ENCODE measurements at places on chromosomes 13 and 19.

- DNase-seq: no peak
Measured at GRCh38 chr13:35818633-35819067, 312.5 kb downstream of the DCLK1 start.

- no peak for DNase-seq
Measured at GRCh38 chr13:77737583-77738200, 40.2 kb downstream of the SLAIN1 start.

DNA sequence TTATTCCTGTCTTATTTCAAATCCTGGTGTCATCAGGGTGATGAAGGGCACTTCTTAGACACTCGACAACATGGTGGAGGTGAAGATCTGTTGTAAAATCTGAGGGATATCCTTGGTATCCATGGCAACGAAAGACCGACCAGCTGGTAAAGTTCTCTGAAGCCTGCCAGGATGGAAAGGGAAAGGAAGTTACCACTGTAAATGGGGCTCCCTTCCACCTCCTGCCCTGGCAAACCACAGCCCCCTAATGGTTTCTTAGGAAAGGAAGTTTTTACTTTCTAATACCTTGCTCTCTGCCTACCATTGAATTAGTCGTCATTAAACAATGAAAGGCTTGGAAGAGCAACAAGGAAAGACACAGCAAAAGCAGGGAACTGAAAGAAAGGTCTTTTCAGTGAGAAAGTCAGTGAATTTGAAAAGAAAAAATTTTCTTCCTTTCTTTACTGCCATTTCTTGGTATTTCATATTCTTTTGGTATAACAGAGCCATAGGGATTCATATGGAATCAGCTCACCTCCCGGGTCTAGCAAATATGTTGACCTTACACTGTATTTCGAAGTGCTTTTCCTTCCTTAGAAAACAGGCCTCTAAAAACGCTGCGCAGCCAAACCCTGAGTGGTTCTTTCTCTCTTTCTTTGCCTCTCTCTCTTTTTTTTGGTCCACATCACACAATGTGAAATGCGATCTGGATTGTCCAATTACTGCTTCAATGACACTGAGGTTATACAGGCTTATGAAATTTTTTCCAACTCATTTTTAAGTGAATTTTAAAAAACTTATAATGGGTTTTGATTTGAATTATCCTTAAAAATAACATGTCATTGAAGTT is 111.0 kb downstream of the RGCC start:
- DNase-seq: no peak

GRCh38 chr13:98365302-98365701 is 188.2 kb upstream of the RNF113B start:
- no peak for DNase-seq

GRCh38 chr13:19952850-19953249 is 5.7 kb upstream of the ZMYM2 start:
- DNase-seq: no peak

Data from stimulated activated CD4-positive, alpha-beta T cell treated with anti-CD3 and anti-CD28 coated beads, TNF-alpha, amount 100 ng/mL, for 24 hours (primary cell).